ENCODE measurements at places on chromosomes 7 and 10. TPM values are rescaled to one million over a fixed set of nuclear protein-coding genes. Genes with fewer than 3 reads are reported as not detected.

- DNase-seq = no peak
Observed at GRCh38 chr10:71856619-71857018, 5.6 kb upstream of the PSAP start.

Gene PRRT4
- total RNA-seq = 0.42 TPM

DNA sequence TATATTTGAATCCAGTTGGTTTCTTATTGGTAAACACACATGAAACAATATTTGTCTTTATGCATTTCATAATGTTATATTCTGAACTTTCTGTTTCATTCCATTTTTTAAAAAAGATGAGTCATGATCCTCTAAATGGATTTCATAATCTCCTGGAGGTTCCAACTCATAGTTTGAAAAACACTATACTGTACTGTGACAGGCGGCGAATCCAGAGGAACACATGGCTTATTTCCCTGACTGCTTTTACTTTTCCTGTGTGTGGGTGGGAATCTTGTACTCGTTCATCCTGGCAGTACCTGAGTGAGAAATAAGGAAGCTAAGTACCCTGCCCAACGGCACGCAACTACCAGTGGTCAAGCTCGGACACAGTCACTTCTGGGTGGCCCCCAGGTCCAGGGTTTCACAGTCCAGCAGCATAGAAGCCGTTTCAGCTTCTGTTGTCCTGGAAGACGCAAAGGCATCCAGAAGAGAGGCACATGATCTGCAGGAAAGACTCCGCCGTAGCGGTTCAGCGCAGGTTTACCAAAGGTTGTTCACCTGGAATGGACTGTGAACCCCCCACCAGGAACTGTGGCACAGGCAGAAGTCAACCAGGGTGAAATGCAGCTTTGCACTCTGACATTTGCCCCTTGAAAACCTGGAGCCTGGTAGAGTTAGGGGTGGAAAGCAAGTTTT lies 117.7 kb downstream of the CCNY start:
- DNase-seq = no peak

Gene PPP1R3C
- total RNA-seq = not detected

Gene H2BK1
- 3.8 TPM for total RNA-seq

All from CD4-positive, CD25-positive, alpha-beta regulatory T cell (primary cell).